ENCODE measurements at places on chromosomes 16 and 17. TPM values are rescaled to one million over a fixed set of nuclear protein-coding genes. Genes with fewer than 3 reads are reported as not detected.

TMEM114 gene
- not detected for total RNA-seq

MAP2K4 gene
- total RNA-seq, result 27.3 TPM

KRTAP2-3 gene
- not detected for total RNA-seq

LPCAT2 gene
- 0.87 TPM for total RNA-seq

GRCh38 chr17:10094797-10095196 is 103.6 kb downstream of the GAS7 start:
- H3K4me3 ChIP-seq, result no peak overlapping the region
- H3K36me3 ChIP-seq, result no peaks in the 10 kb centered on the region
- H3K27ac ChIP-seq, result no peak overlapping the region
- no peak for DNase-seq

GRCh38 chr16:50371936-50372595 is 3.3 kb upstream of the BRD7 start:
- H3K27me3 ChIP-seq, result peaks cover 2% of the 10 kb centered on the region
- no peak for DNase-seq
- peaks cover 16% of the 10 kb centered on the region for H3K4me1 ChIP-seq

- no peak overlapping the region for H3K27ac ChIP-seq
- H3K27me3 ChIP-seq, result no peaks in the 10 kb centered on the region
- DNase-seq, result no peak
- peaks cover 13% of the 10 kb centered on the region for H3K4me1 ChIP-seq
Observed at GRCh38 chr16:56351481-56351880, 73.9 kb downstream of the AMFR start.

DNA sequence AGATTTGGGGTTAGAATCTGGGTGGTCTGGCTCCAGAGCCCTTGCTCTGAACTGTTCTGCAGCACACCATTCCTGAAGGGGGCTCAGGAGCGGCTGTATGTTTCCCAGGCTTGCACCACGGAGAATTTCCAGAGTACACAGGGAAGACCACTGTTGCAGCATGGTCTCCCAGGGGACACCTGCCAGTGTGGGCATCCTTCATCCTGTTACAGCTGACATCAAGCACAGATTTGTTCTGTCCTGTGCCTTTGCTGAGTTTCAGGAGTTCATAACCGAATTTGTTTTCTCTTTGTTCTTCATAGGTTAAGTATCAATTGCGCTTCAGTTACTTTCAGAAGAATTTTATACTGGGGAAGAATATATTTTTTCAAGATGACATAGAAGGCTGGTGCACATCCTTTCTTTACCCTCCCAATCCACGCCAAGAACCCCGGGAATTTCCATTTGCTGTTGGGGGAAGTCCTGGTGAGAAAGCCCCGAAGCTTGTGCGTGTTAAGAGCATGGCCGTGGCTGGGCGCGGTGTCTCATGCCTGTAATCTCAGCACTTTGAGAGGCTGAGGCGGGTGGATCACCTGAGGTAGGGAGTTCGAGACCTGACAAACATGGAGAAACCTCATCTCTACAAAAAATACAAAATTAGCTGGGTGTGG is 26.3 kb upstream of the ABCA3 start:
- DNase-seq, result no peak
- H3K4me1 ChIP-seq, result no peaks in the 10 kb centered on the region
- no peak overlapping the region for H3K4me3 ChIP-seq
- H3K27ac ChIP-seq, result no peak overlapping the region
- peaks cover 40% of the 10 kb centered on the region for H3K27me3 ChIP-seq

- H3K4me1 ChIP-seq, result peaks cover 16% of the 10 kb centered on the region
- no peak overlapping the region for H3K27ac ChIP-seq
- peaks cover 2% of the 10 kb centered on the region for H3K27me3 ChIP-seq
- peaks cover 3% of the 10 kb centered on the region for H3K36me3 ChIP-seq
Observed at GRCh38 chr16:46785076-46785845, 37.1 kb upstream of the MYLK3 start.

GRCh38 chr17:79473876-79474440 is 136.9 kb downstream of the RBFOX3 start:
- H3K4me3 ChIP-seq, result no peak overlapping the region
- no peaks in the 10 kb centered on the region for H3K36me3 ChIP-seq
- peaks cover 1% of the 10 kb centered on the region for H3K27me3 ChIP-seq
- DNase-seq, result no peak
- H3K27ac ChIP-seq, result no peak overlapping the region
- H3K4me1 ChIP-seq, result no peaks in the 10 kb centered on the region

- H3K4me1 ChIP-seq, result peaks cover 6% of the 10 kb centered on the region
- no peak overlapping the region for H3K27ac ChIP-seq
- no peak for DNase-seq
- H3K27me3 ChIP-seq, result peaks cover 4% of the 10 kb centered on the region
- H3K4me3 ChIP-seq, result no peak overlapping the region
- no peaks in the 10 kb centered on the region for H3K36me3 ChIP-seq
Observed at GRCh38 chr17:56966338-56966737, 5.5 kb upstream of the COIL start.

DNA sequence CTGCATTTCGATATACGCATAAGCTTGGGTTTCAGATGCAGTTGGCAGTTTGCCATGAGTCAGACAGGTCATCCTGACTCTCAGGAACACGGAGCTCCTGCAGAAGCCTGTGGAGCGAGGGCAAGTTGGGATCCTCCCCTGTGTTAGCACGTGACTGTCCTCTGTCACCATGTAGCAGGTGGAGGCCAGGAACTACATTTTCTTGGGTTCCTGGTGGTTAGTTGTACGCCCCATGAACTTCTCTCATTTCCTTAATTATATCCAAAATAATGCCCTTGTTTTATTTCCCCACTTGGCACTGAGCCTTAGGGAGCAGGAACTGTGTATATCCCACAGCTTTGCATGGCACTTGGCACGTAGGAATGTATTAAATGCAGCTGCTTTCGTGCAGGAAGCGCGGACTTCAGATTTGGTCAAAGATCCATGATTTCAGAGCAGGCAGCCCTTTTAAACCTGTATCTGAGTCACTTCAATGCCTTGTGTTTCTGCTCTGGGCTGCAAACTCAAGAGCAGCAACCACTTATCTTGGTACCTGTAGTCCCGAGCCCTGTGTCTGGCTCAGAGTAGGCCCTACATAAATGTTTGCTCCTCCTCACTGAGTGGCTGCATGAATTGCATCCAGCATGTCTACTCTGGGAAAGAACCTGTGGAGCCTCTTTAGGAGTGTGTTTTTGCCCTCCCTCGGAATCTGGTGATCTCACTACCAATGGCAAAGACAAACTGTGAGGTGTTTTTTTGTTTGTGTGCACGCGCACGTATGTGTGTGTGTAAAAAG is 428.4 kb downstream of the MAF start:
- H3K36me3 ChIP-seq, result peaks cover 2% of the 10 kb centered on the region
- H3K27ac ChIP-seq, result no peak overlapping the region
- no peak for DNase-seq
- H3K4me1 ChIP-seq, result peaks cover 8% of the 10 kb centered on the region
- H3K27me3 ChIP-seq, result peaks cover 2% of the 10 kb centered on the region
- H3K4me3 ChIP-seq, result no peak overlapping the region

GRCh38 chr17:60525328-60525684 is 736 bp downstream of the APPBP2 start:
- peaks cover 15% of the 10 kb centered on the region for H3K36me3 ChIP-seq
- no peaks in the 10 kb centered on the region for H3K27me3 ChIP-seq
- peak overlapping the region; percentile 98 for H3K27ac ChIP-seq
- H3K4me3 ChIP-seq, result peak overlapping the region; percentile 99
- DNase-seq, result no peak

DNA sequence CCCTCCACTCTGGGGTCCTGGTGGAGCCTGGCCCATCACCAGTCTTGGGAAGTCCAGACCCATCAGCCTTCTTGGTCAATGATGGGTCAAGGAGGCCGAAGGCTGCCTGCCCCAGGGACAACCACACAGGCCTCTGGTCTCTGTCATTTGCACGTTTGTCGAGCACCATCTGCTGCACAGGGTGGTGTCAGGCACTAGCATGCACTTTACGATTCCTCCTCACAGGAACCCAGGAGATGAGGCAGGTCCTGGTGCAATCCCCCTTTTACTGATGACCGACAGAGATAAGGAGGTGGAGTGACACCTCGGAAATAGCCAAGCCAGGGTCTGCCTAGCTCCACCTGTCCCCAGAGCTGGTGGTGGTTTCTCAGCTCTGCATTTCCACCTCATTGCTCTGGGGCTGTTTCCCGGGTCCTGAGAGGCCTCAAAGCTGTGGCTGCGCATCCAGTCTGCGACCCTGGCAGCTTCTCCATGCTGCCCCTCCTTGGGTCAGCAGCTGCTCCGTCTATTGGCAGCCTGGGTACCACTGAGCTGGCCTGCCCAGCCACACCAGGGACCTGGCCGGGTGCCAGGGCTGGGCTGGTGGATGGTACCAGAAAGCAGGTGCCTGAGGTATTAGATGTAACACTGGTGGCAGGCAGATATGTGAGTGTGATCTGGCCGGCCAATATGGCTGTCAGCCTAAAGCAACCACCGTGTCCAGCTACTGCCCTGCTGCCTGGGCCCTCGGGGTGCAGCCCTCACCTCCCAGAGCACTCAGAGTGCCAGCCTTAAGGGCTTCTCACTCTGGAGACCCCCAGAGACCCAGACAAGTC is 10.0 kb downstream of the MMP15 start:
- no peak overlapping the region for H3K27ac ChIP-seq
- no peaks in the 10 kb centered on the region for H3K36me3 ChIP-seq
- H3K4me3 ChIP-seq, result no peak overlapping the region
- H3K4me1 ChIP-seq, result no peaks in the 10 kb centered on the region
- DNase-seq, result no peak

DNA sequence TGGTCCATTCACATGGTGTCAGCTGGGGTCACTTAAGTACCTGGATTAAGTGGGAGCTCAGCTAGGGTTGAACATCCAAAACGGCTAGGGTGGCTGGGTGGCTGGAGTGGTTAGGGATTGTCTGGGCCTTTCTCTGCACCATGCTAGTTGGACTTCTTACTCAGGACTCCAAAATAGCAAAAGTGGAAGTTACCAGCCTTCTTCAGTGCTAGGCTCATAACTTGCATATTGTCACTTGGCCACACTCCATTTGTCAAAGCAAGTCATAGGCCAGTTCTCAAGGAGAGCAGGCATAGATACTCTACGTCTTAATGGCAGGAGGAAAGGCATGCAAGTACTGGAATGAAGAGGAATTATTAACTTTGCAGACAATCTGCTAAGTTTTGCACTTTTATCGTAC is 69.7 kb downstream of the ESRP2 start:
- no peaks in the 10 kb centered on the region for H3K4me1 ChIP-seq
- DNase-seq, result no peak
- H3K27ac ChIP-seq, result no peak overlapping the region
- no peak overlapping the region for H3K4me3 ChIP-seq
- H3K36me3 ChIP-seq, result peaks cover 42% of the 10 kb centered on the region

DNA sequence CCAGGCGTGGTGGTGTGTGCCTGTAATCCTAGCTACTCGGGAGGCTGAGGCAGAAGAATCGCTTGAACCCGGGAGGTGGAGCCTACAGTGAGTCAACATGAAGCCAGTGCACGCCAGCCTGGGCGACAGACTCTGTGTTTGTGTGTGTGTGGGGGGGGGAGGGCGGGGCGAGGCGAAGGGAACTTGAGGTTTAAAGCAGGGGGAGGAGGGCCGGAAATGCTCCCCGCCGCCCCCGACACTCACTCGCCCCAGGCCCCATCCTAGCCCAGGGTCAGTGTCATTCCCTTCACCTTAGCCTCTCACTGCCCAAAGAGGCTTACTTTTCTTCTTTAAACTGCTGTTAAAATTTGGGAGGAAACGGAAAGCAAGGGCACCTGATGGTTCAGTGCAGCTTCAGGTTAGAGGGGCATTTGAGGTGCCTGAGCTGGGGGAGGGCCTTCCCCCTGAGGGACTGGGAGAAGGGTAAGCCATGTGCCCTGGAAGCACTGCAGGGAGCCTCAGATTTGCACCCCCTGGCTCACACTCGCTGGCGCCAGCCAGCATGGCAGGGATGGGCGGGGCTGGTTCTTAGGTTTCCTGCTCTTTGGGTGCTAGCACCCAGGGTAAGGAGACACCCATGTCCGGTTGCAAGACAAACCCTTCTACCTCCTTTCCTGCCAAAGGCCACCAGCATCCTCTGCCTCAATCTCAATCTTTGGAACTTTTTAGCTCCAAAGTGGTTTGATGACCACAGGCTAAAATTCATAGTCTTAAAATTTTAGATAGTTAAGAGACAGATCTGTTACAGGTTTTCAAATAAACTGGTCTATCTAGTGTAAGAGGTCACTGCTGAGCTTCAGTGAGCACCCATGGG is 2.2 kb upstream of the LIMD2 start:
- H3K27me3 ChIP-seq, result no peaks in the 10 kb centered on the region
- peak overlapping the region; percentile 96 for H3K4me3 ChIP-seq
- peak overlapping the region; percentile 99 for H3K27ac ChIP-seq
- peaks cover 62% of the 10 kb centered on the region for H3K4me1 ChIP-seq
